ENCODE measurements at places on chromosomes 7 and 10.

DNA sequence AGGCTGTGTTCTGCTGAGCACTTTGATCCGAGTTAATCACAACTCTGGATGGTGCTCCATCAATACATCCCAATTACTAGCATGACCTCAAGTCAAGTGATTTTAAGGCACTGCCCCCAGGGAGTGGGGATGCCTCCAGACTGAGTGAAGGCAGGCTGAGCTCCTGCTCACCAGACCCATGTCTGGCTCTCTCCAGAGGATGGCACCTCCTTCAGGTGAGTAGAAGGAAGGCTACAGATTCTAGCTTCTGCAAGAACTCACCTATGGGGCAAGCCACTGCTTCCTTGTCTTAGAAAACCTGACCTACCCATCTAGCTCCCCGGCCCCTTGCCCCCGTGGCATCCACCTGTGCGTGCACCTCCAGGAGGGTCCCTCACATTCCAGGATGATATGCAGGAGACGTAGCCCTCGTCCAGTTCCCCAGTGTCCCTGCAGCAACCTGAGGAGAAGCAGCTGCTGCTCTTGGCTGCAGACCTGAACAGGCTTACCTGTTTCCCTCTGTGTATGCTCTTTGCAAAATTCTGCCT, 390.3 kb downstream of the GRID1 start:
- H3K27me3 ChIP-seq, result no peaks in the 10 kb centered on the region
- no peak for DNase-seq

GRCh38 chr7:116213361-116214130, 3.2 kb downstream of the TES start:
- H3K27me3 ChIP-seq, result peaks cover 12% of the 10 kb centered on the region
- no peaks in the 10 kb centered on the region for H3K4me1 ChIP-seq
- no peak overlapping the region for H3K4me3 ChIP-seq
- H3K36me3 ChIP-seq, result no peaks in the 10 kb centered on the region
- no peak for DNase-seq

DNA sequence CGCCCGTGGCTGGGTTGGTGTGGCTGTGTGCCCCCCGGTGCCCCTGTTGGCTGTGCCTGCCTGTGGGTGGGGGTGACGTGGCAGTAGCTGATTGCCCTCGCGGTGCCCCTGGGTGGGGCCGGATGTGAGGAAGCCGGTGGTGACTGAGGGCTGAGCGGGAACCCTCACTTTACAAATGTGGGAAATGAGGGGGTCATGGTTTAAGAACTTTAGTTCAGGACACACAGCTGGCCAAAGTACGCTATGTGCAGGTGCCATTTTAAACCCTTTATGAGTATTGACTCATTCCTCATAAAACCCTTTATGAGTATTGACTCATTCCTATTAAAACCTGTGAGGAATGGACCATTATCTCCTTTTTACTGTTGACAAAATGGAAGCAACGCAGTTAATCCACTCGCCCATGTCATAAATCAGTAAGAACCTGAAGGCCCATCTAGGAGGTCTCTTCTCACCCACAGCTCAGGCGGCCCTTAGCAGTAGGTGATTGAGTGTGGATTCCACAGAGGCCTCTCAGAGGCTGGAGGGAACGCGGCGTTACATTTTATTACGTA, 290.1 kb upstream of the COBL start:
- no peaks in the 10 kb centered on the region for H3K36me3 ChIP-seq
- DNase-seq, result no peak
- no peak overlapping the region for H3K27ac ChIP-seq

- H3K4me3 ChIP-seq, result no peak overlapping the region
- H3K27ac ChIP-seq, result no peak overlapping the region
- H3K36me3 ChIP-seq, result no peaks in the 10 kb centered on the region
Observed at GRCh38 chr7:1757601-1758000, 87.5 kb downstream of the ELFN1 start.

DNA sequence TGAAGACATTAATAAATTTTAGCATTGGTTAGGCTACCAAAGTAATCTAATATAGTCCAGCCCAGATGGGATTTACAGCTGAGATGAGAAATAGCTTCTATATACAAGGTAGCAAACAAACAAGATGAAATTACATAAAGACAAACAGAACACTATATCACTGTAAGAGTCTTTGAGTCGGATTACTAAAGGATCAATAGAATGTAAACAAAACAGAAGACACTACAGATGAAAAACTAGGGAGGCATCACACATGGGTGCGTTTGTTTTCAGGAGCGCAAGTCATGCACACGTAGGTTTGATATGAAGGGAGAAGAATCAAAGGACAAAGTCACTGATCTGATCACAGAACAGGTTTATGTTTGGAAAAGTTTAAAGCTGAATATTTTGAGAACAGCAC, 26.5 kb downstream of the MPP7 start:
- H3K27me3 ChIP-seq, result no peaks in the 10 kb centered on the region
- no peaks in the 10 kb centered on the region for H3K36me3 ChIP-seq
- no peaks in the 10 kb centered on the region for H3K4me1 ChIP-seq

DNA sequence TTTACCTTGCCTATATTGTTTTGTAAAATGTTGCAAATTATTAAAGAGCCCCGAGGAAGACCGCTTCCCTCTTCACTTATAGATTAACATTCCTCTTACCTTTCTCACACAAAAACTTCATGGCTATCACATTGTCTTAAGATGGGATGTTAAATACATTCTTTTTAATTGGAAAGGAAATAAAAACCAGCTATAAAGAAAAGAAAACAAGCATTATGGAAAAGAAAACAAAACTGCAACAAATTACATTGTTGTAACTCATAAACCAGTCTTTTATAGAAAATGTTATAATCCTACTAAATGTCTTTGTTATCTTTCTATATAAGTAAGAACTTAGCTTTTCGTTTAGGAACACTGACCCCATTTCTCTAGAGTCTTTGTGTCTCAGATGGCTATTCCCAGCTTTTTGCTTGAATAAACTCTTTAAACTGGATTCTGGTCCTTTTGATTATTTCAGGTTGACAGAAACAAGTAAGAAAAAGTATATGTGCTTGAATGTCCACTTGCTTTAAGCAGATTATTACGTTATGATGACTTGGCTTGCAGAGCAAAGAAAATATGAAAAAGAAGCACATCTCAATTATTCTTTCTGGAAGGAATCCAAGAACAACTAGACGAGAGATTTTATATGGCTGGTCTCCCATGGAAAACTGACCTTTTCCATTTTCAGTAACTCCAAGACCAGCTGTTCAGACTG, 128.2 kb downstream of the AKR1D1 start:
- H3K4me1 ChIP-seq, result no peaks in the 10 kb centered on the region
- no peak for DNase-seq
- no peak overlapping the region for H3K4me3 ChIP-seq
- H3K27ac ChIP-seq, result no peak overlapping the region
- H3K27me3 ChIP-seq, result no peaks in the 10 kb centered on the region

- H3K27ac ChIP-seq, result no peak overlapping the region
- H3K4me1 ChIP-seq, result no peaks in the 10 kb centered on the region
- no peaks in the 10 kb centered on the region for H3K27me3 ChIP-seq
- no peak overlapping the region for H3K4me3 ChIP-seq
- no peaks in the 10 kb centered on the region for H3K36me3 ChIP-seq
- DNase-seq, result peak; percentile 98
Observed at GRCh38 chr10:44801383-44802327, 109.5 kb upstream of the TMEM72 start.

DNA sequence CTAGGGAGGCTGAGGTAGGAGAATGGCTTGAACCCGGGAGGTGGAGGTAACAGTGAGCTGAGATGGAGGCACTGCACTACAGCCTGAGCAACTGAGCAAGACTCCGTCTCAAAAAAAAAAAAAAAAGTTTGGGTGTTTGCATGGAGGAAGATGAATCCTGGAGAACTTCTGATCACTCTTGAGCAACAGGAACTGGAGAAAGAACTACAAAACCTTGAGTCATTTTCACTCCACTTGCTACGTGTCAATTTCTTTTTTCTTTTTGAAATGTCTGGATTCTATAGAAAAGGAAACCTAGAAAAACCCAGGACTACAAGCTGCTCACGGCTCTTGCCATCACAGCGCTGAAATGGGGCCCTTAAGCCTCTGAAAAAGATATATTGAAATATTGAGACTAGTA, 189.6 kb upstream of the NRP1 start:
- no peaks in the 10 kb centered on the region for H3K27me3 ChIP-seq
- no peak for DNase-seq
- no peaks in the 10 kb centered on the region for H3K36me3 ChIP-seq
- no peak overlapping the region for H3K27ac ChIP-seq
- H3K4me3 ChIP-seq, result no peak overlapping the region

GRCh38 chr7:51230723-51231122, 85.9 kb downstream of the COBL start:
- DNase-seq, result no peak
- H3K4me1 ChIP-seq, result peaks cover 4% of the 10 kb centered on the region
- H3K36me3 ChIP-seq, result no peaks in the 10 kb centered on the region
- H3K4me3 ChIP-seq, result no peak overlapping the region

- H3K27me3 ChIP-seq, result peaks cover 3% of the 10 kb centered on the region
- no peak overlapping the region for H3K4me3 ChIP-seq
- peaks cover 9% of the 10 kb centered on the region for H3K4me1 ChIP-seq
- no peaks in the 10 kb centered on the region for H3K36me3 ChIP-seq
- peak; percentile 61 for DNase-seq
Observed at GRCh38 chr10:52623761-52624160, 148.8 kb downstream of the MBL2 start.

DNA sequence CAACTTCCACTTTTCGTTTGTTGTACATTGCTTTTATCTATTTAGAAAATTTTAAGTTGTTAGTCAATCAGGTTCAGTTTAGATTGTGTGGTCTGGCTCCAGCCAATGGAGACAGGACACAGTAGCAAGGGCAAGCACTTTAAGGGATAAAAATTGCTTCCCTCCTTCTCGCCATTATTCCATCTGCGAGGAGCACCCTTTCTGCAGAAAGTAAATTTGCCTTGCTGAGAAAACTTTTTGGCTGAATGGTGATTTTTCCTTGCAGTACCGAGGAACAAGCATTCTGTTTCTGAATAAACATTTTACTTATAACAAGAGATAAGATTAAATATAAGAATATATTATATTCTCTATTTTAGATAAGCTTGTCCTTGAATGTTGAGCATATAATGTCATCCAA, 34.5 kb downstream of the VIM start:
- H3K4me3 ChIP-seq, result no peak overlapping the region
- H3K27ac ChIP-seq, result no peak overlapping the region
- no peaks in the 10 kb centered on the region for H3K27me3 ChIP-seq
- H3K36me3 ChIP-seq, result no peaks in the 10 kb centered on the region

DNA sequence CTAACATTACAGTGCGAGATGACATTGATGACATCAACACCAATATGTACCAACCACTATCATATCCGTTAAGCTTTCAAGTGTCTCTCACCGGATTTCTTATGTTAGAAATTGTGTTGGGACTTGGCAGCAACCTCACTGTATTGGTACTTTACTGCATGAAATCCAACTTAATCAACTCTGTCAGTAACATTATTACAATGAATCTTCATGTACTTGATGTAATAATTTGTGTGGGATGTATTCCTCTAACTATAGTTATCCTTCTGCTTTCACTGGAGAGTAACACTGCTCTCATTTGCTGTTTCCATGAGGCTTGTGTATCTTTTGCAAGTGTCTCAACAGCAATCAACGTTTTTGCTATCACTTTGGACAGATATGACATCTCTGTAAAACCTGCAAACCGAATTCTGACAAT, 4.3 kb downstream of the GPR22 start:
- H3K36me3 ChIP-seq, result no peaks in the 10 kb centered on the region
- no peak for DNase-seq
- H3K27ac ChIP-seq, result peak overlapping the region; percentile 18
- H3K27me3 ChIP-seq, result no peaks in the 10 kb centered on the region
- peaks cover 13% of the 10 kb centered on the region for H3K4me1 ChIP-seq

DNA sequence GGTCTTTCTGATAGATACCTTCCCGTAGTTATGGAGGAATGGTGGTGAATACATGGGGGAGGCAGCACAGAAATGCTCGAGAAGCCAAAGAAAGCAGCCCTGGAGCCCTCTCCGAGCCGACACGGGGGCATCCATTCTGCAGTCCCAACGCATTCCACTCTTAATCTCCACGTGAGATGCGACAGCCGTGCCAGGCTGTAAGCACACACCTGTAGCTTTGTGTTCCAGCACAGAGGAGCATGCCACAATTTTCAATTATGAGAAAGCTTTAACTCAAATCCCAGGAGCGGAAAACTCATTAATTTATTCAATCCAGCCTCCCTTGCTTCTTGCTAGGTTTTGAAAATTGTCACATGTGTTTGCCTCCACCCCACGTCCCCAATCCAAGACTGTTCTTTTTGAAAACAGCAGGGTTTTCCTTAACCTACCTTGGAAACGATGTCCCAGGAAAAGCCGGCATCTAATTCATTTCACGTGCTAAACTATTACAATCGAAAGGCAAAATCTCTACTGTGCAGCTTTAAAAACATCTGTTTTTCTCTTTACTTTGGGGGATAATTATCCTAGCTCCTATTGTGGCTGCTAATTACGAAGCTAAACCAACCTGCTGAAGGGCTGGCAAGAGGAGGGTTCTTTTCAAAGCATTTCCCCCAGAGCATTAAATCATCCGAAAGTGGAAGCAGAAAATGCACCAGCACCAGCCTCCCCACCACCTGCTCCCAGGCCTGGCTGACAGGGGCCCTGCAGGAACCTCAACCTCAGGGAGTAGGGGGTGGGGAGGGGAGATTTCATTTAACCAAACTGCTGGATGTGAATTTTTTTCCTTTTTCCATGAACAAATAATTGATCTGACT, 56.0 kb upstream of the CHST15 start:
- DNase-seq, result no peak
- H3K27me3 ChIP-seq, result no peaks in the 10 kb centered on the region
- H3K4me3 ChIP-seq, result no peak overlapping the region
- H3K4me1 ChIP-seq, result no peaks in the 10 kb centered on the region
- no peak overlapping the region for H3K27ac ChIP-seq

DNA sequence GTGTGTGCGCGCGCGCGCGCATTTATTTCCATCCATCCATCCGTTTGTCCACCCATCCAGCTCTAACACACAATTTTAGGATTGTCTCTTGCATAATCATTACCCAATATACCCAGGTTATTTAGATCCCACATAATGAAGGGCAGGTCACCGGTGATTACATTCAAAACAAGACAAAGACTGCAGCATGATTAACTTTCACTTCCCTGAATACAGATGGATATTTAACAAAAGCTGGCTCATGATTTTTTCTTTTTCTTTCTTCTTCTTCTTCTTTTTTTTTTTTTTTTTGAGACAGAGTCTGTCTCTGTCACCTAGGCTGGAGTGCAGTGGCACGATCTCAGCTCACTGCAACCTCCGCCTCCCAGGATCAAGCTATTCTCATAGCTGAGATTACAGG, 86.2 kb downstream of the SH3PXD2A start:
- H3K4me3 ChIP-seq, result no peak overlapping the region
- no peak overlapping the region for H3K27ac ChIP-seq
- H3K4me1 ChIP-seq, result peaks cover 17% of the 10 kb centered on the region
- H3K27me3 ChIP-seq, result no peaks in the 10 kb centered on the region

DNA sequence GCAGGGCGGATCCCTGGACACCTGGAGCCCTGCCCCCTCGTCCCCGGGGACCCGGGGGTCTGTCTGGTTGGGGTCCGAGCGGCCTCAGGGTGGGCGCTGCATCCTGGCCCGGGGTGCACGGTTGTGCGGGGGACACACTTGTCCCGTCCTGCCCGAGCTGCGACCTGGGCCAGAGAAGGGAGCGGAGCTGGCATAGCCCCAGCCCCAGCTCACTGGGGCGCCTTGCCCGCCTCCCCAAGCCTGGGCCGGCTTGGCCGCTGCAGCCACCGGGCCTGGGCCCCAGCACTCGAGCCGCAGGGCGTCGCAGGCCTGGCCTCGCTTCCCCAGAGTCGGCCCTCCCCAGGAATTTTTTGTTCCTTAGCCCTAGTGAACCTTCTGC, 54.5 kb downstream of the GLRX3 start:
- H3K27ac ChIP-seq, result no peak overlapping the region
- peak overlapping the region; percentile 53 for H3K4me3 ChIP-seq
- H3K27me3 ChIP-seq, result no peaks in the 10 kb centered on the region
- H3K36me3 ChIP-seq, result no peaks in the 10 kb centered on the region

- H3K27me3 ChIP-seq, result no peaks in the 10 kb centered on the region
- peak overlapping the region; percentile 68 for H3K27ac ChIP-seq
- H3K36me3 ChIP-seq, result no peaks in the 10 kb centered on the region
- no peak for DNase-seq
- H3K4me3 ChIP-seq, result no peak overlapping the region
Observed at GRCh38 chr7:138246428-138246827, 170.2 kb downstream of the AKR1D1 start.

Measured in cardiac muscle cell (in vitro differentiated cells and primary cell).